ENCODE measurements at places on chromosomes 3 and 15.

DNA sequence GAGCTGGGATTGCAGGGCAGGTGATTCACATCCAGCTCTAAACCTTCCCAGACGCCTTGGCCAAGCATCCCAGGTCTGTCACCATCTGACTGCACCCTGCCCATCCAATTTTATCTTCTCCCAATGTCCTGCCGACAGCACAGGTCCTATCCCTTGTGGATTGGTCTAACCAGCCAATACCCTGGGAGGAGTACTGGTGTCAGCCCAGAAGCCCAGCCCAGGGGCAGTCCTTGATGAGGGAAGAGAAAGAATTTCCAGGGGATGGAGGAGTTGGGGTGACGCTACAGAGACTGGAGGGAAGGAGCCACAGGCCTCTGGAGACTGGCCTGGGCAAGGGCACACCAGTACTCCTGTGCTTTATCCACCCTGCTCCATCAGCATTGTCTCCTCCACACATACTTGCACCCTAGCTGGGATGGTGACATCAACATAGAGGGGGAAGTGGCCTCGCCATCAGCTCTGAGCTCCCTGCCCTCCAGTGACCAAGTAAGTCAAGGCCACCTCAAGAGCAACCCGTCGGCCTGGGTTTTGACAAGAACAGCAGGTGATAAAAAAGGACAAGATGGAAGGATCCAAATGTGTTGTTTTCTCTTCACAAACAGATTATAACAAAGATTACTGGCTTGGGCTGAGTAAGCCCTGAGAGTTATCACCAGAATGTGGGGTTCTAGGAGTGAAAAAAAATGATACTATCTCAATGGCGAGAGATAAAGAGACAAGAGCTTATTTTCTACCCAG is 114.6 kb downstream of the AQP9 start:
- no peak for DNase-seq

DNA sequence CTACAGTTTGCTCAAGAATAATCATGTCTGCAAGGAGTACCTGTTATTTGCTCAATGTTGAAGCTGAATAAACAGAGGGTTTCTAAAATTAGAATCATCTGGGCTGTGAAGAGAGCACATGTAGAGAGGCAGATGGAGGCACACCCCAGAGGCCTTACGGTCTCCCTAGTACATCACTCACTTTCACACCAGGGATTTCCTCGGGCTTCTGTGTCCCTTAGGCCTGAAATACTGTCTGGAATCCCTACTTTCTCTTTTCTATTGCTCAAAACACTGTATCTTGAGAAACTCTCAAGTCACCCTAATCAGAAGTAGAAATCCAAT is 473.7 kb upstream of the ROBO2 start:
- DNase-seq = no peak

- DNase-seq = no peak
These were observed 153.7 kb upstream of the KCNMB2 start for GRCh38 chr3:178382449-178383061.

GRCh38 chr15:58532126-58532525 is 100.3 kb downstream of the LIPC start:
- DNase-seq = no peak

- no peak for DNase-seq
These were observed 2.7 kb upstream of the PLCL2 start for GRCh38 chr3:16881896-16882630.

Data from H4 (cell line).